Activated T-cell treated with anti-CD3 and anti-CD28 coated beads, Interleukin-2, amount 50 U/mL, for 72 hours (primary cell): ENCODE measurements at places on chromosomes 1 and 21. TPM values are rescaled to one million over a fixed set of nuclear protein-coding genes. Genes with fewer than 3 reads are reported as not detected.
A peak's percentile ranks its signal among the peaks of the same experiment; 100 is the strongest.

BTBD8 gene
- 3.1 TPM for total RNA-seq

FALEC gene
- total RNA-seq = 0.79 TPM

TMIGD3 gene
- not detected for total RNA-seq

LCK gene
- 227 TPM for total RNA-seq

NRIP1 gene
- total RNA-seq = 14.1 TPM

GNG12 gene
- total RNA-seq = 0.32 TPM

DNA sequence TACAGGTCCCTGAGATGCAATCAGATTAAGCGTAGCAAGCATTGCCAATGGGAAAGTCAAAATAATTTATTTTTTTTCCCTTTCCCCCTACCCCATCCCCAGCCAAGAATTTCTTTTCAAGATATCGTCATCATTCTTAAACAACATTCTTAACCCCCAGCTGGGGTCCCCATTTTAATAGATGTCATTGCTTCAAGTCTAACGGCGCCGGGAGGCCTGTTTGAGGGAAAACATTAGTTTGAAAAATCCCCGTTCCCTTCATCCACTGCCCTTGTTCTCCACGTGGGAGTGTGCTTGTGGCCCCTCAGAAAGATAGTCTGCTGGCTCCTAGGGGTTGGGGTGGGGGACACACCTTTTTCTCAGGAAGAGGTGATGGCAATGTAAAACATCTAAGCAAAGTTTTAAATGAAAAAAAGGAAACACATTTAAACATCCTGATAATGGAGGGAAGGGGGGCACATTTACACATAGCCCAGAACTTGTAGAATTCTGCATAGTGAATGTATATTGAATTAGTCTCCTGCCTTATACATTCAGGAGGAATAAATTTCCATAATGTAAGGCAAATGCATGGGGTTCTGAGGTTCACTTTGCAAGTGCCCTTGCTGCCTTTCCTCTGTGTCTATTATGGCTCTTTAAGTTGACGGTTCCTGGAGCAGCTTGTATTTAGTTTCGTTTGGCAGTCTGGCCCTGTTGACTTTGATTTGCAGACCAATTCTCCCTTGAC lies 6.8 kb downstream of the TRNP1 start:
- no peak for DNase-seq

- no peak for DNase-seq
Observed at GRCh38 chr1:165441166-165441880, 3.6 kb downstream of the RXRG start.

DNA sequence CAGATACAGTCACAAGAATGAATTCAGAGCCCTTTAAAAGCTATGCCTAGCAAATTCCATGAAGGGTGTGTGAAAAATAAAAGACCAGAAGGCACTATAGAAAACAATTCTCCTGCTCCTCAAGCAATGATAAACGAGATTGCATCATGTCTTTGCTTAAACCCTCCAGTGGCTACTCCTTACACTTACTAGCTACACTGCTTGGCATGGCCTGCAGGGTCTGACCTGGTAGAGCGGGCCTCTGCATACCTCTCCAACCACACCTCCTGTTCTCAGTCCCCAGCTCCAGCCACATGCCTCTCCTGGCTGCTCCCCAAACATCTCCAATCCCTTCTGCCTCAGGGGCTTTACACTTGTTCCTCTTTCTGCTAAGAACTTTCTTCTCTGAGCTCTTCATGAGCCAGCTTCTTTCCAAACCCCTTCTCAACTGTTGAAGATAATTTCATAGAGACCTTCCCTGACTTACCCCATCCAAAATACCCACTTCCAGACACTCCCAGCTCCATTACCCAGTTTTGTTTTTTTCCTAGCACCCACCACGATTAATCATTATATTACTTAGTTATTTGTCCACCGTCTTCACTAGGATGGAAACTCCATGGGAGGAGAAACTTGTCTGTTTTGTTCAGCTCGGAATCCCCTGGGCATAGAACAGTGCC lies 11.2 kb upstream of the CREG1 start:
- no peak for DNase-seq

- DNase-seq = no peak
Observed at GRCh38 chr1:11046625-11047365, at the start of gene MASP2. Gene MASP2, minus strand, starts transcription at chr1:11047239. Its CDS starts 32 bp downstream, at chr1:11047207.

DNA sequence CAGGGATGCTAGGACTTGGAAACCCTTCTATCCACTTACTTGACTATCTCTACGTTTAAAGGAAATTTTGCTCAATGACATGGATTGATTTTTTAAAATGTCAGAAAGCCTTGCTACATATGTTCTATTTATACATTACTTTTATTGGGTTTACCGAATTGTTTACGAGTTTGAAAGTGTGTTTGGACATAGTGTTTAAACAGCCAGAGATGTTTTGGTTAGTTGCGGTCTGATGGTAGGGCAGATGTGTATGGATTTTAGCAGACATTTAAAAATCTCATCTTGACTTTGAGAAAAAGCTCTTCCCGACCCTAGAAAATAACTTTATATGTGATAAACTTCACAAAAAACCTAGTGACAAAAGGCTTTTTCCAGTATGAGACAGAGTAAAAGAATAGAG lies 513.7 kb downstream of the PLA2G4A start:
- no peak for DNase-seq

DNA sequence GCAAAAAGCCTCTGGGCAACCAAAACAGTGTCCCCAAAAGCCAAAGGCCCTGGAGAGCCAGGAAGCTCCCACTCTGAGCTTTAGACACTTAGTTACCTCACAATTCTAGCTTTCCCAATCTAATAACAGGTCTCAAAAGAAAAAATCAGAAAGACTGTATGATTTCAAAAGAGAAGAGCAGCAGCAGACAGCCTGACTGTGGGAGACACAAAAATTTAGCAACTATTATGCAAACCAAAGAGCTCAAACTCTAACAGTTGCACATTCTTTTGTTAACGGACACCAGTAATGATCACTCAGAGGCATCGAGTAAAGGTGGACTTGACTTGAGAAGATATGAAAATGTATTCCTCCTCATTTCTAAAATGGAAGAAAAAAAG lies 160.1 kb downstream of the SLC45A1 start:
- no peak for DNase-seq

GRCh38 chr1:28783363-28783762 lies 28.6 kb upstream of the OPRD1 start:
- no peak for DNase-seq

- no peak for DNase-seq
Observed at GRCh38 chr1:169200319-169200718, 93.8 kb downstream of the ATP1B1 start.

DNA sequence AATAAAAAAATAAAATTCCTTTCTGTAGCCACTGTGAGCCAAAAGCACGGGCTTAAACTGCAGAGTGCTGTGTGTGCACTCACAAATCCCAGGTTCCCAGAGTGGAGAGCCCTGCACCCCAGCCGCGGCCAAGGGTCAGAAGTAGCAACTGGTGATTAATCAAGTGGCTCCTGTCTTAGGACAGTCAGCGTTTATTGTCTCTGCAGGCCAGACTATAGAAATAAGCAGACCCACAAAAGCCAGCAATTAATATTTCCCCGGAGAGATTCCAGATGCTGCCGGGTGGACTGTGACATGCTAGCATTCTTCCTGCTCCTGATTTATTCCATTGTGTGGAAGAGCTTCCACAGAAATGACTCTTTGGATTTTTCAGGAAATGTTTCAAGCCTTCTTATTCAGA lies 412.2 kb downstream of the KIF26B start:
- no peak for DNase-seq

DNA sequence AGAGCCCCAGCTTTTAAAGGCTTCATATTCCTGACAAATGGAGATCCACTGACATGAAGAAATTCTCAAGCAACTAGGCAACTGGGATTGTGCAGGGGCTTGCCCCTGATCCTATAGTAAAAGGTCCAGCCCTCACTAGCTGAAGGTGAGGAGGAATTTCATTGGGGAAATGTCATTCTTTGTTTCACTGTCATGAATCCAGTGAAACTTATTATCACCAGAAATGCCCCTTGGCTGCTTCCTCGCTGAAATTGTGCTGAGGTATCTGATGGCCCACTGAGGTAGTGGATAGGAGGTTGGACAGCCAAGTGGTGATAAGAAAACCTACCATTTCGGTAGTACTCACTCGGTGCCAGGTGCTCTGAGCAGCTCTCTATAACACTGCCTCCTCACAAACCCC lies 36.2 kb downstream of the CCN1 start:
- no peak for DNase-seq

GRCh38 chr1:41623736-41624135 lies 139.3 kb upstream of the EDN2 start:
- no peak for DNase-seq

GRCh38 chr1:35112668-35113067 lies 33.5 kb downstream of the ZMYM1 start:
- DNase-seq = no peak

GRCh38 chr21:41068967-41069642 lies 98.9 kb upstream of the BACE2 start:
- peak; percentile 75 for DNase-seq

- DNase-seq = no peak
Observed at GRCh38 chr1:160405331-160405877, 5.0 kb downstream of the VANGL2 start.

- DNase-seq = peak; percentile 81
Observed at GRCh38 chr1:26993237-26994019, at the start of gene TRNP1. Gene TRNP1, plus strand, starts transcription at chr1:26993692. Its CDS starts 95 bp downstream, at chr1:26993787.

DNA sequence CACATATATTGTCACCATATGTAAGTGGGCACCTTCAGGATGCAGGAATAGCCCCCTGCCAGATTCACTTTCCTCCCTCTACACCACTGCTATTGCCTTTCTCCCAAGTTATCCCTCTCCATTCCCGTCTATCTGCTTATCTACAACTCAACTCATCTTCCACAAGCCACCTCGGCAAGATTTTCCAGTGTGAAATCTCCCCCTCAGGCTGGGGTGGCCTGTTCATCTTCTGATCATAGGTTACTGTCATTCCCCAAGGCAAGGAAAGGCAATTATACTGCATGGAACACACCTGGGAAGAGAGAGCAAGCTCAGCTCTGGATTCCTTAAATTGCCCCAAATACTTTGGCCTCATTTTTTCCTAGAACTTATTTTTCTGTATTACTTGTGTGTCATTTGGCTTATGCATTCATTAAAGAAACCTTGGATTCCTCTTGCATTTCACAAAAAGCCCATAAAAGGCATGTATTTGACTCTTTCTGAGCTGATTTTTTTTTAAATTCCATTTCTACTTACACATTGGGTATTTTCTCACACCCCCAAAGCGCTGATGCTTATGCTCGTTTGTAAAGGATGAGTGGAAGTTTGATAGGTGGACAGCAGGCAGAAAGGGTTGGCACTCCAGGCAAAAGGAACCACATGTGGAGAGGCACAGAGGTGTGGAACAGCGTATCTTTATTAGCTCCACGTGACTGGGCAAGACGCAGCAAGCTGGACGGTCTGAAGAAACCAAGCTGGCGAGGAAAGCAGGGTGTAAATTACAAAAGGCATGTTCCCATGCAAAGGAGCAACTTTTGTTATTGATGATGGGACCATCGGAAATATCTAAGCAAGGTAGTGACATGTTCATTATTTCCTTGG lies 169.7 kb upstream of the RAB4A start:
- no peak for DNase-seq

DNA sequence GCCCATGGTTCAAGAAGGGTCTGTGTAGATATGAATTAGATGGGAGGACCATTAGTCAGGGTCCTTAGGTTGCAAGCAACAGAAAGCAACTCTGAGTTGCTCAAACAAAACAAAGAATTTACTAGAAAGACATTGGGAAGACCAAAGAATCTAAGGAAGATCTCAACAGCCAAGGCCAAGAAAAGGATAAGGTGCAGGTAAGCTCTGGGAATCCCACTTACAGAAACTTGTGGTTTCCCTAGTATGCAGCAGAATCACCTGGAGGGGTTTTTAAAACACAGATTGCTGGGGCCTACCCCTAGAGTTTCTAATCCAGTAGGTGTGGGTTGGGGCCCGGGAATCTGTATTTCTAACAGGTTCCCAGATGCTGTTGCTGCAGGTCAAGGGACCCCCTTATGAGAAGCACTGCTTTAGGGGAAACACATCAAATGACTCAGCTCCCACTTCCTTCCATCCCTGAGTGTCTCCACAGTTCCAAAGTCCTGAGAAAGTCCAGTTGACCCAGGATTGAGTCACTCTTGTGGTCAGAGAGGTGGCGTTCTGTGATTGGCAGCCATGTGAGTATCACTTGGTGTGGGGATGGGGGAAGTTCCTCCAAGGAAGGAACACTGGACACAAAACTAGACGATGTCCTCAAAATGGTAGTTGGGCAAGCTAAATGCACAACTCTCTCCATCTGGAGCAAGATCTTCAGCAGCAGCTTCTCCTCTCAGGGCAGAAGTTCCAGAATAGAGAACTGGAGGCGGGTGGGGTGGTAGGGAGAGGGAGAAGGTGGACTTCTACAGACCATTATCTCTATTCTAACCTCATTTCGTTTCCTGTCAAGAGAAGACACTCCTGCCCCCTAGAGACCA lies 24.2 kb upstream of the EYA3 start:
- peak; percentile 10 for DNase-seq

GRCh38 chr1:218408942-218409341 lies 63.8 kb downstream of the TGFB2 start:
- DNase-seq = no peak

DNA sequence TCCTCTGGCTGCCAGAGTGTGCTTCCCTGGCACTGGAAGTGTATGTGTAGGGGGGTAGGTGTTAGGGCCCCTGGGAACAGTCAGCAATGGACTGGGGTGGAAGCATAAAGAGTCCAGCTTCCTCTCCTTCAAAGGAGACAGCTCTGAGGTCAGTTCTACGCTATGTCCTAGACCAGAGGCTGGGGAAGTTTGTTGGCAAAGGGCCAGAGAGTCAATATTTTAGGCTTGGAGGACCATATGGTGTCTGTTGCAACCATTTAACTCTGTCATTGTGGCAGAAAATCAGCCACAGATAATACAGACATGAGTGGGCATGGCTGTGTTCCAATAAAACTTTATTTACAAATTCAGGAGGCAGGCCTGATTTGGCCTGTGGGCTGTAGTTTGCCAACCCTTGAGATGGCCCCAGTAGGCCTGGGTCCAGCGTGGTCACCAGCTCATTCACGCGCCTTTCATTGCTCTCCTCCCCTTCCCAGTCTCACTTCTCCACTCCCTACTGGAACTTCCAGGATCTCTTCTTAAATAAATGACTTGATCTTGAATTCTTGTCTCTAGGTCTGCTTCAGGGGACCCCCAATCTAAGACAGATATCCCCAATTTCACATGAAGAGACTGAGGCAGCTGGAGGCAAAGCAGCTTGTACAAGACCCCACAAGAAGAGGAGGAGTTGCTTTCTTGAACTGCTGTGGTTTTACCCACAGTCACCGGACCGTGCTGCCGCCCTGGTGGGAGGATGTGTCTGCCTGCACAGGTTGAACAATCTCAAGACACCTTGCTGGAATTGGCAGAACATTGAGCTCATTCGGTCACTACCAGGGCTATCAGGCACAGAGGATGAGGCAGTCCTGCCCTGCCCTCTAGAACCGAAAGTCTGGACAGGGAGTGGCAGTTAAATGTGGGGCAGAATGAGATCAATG lies 162.4 kb upstream of the POU3F1 start:
- no peak for DNase-seq

GRCh38 chr1:55860326-55860725 lies 645.2 kb upstream of the USP24 start:
- no peak for DNase-seq

- no peak for DNase-seq
Observed at GRCh38 chr1:229318056-229318455, 24.8 kb downstream of the CCSAP start.

- no peak for DNase-seq
Observed at GRCh38 chr1:63835128-63835527, 61.3 kb downstream of the ROR1 start.
